ENCODE measurements at places on chromosomes 12 and 14.

DNA sequence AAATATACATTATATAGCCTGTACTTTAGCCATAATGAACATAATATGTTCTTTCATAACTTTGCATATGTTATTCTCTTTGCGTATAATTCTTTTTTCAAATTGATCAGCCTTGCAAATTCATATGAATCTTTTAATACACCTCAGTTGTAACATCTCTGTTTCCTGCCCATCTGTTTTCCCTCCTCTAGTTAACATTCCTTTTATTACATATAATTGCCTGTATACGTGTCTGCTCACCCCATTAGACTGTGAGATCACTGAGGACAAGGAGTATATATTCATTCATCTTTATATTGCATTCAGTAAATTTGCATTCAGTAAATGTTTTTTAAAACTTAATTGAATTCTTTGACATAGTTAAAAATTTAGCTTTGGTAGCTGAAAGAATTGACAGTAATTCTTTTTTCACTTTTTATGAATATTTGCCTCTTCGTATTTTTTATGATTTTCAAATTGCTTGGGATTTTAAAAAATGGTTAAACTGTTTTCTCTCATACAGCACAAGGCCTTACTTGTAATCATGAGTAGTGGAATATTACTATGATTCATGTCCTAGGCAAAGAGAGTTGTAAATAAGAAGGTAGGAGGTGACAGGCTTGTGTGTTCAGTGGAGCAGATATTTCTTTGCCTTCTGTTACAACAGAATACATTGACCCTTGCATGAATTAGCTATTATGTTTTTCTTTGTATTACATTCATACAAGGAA lies 32.8 kb upstream of the KLHL42 start:
- DNase-seq = no peak

DNA sequence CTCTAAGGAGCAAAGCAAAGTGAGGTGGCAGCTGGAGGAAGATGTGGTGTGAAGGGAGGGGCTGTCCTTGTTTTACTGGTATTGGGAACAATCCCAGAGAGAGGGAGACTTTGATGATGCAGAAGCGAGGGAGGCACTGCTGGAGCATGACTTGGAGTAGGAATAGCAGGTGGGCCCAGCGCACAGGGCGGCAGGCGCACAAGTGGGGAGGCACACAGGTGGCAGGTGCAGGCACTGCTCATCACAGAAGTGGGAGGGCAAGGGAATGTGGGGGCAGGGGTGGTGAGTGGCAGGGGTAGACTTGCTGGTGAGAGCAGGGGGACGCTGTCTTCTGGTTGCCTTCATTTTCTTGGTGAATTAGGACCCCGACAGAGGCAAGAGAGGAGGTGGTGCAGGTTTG lies 11.5 kb upstream of the IFI27 start:
- no peak for DNase-seq

DNA sequence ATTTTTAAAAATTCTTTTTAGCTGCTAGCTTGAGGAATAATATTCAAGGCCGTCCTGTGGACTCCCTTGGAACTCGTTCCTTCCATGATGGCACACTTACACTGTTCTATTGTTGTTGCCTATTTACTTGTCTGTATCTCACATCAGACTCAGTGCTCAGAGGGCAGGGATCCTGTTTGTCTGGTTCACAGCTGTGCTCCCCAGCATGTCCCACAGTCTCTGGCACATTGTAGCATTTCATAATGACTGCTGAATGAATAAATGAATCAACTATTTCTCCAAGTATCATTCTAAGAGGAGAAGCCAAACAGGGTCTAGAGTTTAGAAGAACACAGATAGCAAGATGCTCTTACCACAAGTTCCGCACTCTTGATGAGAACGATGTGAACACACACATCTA lies 48.0 kb downstream of the NTN4 start:
- no peak for DNase-seq

GRCh38 chr12:21697904-21698630 lies 40.4 kb upstream of the LDHB start:
- DNase-seq = no peak

DNA sequence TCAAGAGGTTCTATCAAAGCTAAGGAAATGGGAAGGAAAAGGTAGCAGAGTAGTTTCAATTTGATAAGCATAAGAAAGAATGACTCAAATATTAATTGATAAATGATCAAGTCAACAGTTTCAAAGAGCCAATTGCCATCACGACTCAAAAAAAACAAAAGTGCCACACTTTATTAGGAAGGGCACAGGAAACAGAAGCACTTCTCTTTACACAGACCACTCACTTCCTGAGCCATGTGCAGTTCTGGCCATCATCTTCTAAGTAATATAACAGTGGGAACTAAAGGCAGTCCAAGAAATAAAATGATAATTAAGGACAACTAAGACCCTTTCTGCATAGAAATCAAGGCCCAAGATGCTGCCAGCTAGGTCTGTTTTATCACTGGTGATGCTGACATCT lies 13.2 kb downstream of the TM7SF3 start:
- DNase-seq = no peak

GRCh38 chr12:93741659-93742109 lies 64.5 kb downstream of the CRADD start:
- DNase-seq = no peak

DNA sequence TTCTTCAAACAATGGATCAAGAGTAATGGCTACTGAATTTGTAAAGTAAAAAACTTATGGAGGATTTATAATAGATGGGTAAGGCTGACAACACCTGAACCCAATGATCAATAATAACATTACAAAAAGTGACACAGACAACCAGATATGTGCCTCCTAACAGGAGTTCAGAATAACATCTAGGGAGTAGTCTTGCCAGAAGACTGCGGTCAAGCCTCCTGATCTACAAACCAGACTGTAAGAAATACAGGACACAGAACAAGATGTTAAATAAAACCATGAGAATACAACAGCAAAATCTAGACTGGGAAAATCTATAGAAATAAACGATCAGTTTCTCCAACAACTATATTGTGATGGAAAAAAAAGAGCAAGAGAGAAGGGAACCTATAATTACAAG lies 262.6 kb upstream of the TMTC1 start:
- no peak for DNase-seq

All from stimulated activated CD4-positive, alpha-beta T cell treated with anti-CD3 and anti-CD28 coated beads, TNF-alpha, amount 100 ng/mL, for 1 hour (primary cell).